ENCODE measurements at places on chromosomes 1 and 21. TPM values are rescaled to one million over a fixed set of nuclear protein-coding genes. Genes with fewer than 3 reads are reported as not detected.

- no peak for DNase-seq
These were observed 22.7 kb downstream of the C21orf91 start for GRCh38 chr21:17796503-17796902.

DNA sequence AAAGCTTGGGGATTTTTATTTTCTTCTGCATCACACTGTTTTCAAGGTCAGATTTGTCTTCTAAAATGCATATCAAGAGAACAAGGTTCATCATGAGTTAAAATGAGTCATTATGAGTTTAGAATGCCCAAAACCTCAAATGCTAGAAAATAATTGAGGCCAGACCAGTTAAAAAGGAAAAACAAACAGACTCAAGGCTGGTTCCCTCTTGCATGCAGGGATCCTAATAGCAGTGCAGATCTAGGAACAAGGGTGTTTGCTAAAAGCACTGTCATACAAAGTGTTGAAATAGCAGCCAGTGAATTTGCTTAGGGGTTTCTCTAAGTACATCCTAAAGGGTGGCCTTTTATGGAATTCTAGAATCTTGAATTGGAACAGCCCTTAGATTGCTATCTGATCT is 15.3 kb downstream of the BEND5 start:
- peak; percentile 46 for DNase-seq

The RCSD1 gene
- total RNA-seq = not detected

The FAM72D gene
- total RNA-seq = 10.7 TPM

The STIL gene
- 26.2 TPM for total RNA-seq

DNA sequence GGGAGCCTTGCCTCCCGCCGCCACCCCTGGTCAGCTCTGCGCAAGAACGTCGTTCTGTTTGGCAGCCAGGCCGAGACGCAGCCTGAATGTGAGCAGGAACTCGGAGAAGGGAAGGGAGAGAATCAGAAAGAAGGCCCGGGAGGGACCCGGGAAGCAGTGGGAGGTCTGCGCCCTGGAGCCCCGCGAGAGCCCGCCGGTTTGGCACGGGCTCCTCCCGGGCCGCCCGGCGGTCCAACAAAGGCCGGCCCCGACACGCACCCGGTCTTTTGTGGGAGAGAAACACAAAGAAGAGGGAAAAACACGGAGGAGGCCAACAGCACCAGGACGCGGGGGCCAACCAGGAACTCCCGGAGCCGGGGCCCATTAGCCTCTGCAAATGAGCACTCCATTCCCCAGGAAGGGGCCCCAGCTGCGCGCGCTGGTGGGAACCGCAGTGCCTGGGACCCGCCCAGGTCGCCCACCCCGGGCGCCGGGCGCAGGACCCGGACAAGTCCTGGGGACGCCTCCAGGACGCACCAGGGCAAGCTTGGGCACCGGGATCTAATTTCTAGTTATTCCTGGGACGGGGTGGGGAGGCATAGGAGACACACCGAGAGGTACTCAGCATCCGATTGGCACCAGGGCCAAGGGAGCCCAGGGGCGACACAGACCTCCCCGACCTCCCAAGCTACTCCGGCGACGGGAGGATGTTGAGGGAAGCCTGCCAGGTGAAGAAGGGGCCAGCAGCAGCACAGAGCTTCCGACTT is 2.7 kb upstream of the OLIG2 start:
- DNase-seq = no peak

The BTBD19 gene
- 4.3 TPM for total RNA-seq

GRCh38 chr1:1062348-1063163 is 11.6 kb downstream of the RNF223 start:
- DNase-seq = no peak

- DNase-seq = no peak
These were observed 70.7 kb upstream of the SYT6 start for GRCh38 chr1:114224196-114224907.

The SLC16A4 gene
- 0.29 TPM for total RNA-seq

GRCh38 chr1:218718206-218718605 is 373.1 kb downstream of the TGFB2 start:
- no peak for DNase-seq

GRCh38 chr1:27430903-27431600 is 38.6 kb downstream of the GPR3 start:
- DNase-seq = peak; percentile 14

GRCh38 chr1:169043823-169044222 is 62.7 kb upstream of the ATP1B1 start:
- DNase-seq = no peak

The IARS2 gene
- total RNA-seq = 162 TPM

DNA sequence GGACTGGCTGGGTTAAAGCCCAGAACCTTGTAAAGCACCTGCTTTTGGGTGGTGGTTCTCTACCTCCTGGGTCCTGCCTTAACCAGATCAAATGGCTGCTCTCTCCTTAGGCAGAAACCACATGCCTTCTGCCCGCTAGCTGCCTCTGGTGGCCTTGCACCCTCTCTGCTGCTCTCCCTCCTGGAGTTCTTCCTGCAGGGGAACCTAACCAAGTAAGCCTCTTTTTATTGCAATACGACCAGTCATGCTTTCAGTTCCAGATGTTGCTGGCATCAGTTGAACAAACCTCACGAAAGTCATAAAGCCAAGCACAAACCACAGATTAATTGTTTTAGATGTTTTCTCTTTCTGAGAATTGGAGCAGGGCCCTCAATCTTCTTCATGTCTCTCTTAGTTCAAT is 118.9 kb downstream of the GDAP2 start:
- DNase-seq = no peak

GRCh38 chr1:198849093-198849492 is 210.3 kb downstream of the PTPRC start:
- DNase-seq = no peak

GRCh38 chr1:65456481-65456880 is 36.0 kb downstream of the LEPR start:
- DNase-seq = no peak

- DNase-seq = no peak
These were observed 15.1 kb upstream of the TENT5B start for GRCh38 chr1:27027575-27028250.

GRCh38 chr1:161763522-161764098 is 2.5 kb upstream of the ATF6 start:
- peak; percentile 81 for DNase-seq

GRCh38 chr1:241849345-241849695 is 1.3 kb downstream of the EXO1 start:
- no peak for DNase-seq

GRCh38 chr1:63592536-63593302 is 492 bp upstream of the PGM1 start:
- DNase-seq = peak; percentile 74

The TRABD2B gene
- total RNA-seq = 0.44 TPM

The OR14K1 gene
- total RNA-seq = not detected

The MNDA gene
- not detected for total RNA-seq

The C1orf115 gene
- total RNA-seq = 5.9 TPM

The CYP4A11 gene
- total RNA-seq = not detected

Data from PC-3 (cell line).